ENCODE measurements at places on chromosomes 6 and 20.

DNA sequence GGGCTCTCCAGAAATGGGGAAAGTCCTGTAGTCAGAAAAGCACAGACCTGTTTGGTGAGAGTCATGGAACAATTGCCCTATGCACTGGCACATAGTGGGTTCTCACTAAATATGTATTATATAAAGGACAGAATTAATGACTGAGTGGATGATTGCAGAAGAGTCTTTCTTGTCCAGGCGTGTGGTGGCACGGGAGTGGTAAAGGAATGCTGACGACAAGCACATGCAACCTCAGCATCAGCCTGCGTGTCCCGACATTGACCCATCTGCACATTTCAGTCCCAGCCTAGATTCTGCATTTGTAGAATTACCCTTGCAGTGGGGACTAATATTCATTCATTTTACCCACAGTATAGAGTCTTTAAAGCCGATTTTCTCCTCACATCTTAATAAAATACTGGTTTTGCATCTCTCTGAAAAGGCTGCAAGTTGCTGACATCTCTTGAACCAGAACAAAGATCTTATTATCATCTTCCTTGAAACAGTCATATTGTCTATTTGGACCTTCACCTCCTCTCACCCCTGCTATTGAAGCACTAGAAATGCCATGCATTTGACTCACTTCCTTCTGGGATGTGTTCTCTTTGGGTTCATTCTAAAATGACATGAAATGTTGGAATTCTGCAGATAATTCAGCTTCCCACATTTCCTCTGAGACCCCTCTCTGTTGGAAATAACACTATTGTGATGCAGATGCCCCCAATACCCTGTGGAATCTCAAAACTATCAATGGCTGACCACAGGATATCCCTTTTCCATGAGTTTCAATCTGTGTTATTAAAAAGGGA lies 883.6 kb upstream of the FLRT3 start:
- peak; percentile 8 for DNase-seq

DNA sequence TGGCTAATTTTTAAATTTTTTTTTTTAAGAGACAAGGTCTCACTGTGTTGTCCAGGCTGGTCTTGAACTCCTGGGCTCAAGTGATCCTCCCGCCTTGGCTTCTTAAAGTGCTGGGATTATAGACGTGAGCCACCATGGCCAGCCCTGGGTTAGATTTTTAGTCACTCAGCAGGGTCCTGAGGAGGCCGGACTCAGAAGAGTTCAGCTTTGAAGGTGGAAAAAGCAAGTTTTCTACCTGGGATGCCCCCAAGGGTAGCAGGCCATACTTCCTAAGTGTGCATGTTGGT lies 44.2 kb downstream of the FGD2 start:
- no peak for DNase-seq

GRCh38 chr6:148869585-148869984 lies 122.8 kb downstream of the UST start:
- DNase-seq: no peak

- peak; percentile 78 for DNase-seq
Observed at GRCh38 chr20:62362991-62363919, 3.9 kb downstream of the LAMA5 start.

DNA sequence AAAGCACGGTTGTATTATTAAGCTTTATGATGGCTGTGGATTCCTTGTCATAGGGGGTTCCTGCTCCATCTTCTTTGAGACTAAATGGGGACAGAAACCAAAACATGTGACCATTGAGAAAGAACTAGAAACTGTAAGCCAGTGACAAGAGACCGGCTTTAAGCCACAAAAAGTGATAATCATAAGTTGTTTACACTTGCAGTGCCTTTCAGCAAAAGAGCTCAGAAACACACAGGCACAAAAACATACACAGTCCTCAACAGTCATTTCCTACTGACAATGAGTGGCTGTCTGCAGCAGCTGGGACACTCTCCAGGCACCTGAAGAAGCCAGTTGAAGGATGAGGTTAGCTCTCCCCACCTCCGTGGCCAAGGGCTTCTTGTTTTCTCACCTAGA lies 20.0 kb upstream of the UBE2J1 start:
- no peak for DNase-seq

DNA sequence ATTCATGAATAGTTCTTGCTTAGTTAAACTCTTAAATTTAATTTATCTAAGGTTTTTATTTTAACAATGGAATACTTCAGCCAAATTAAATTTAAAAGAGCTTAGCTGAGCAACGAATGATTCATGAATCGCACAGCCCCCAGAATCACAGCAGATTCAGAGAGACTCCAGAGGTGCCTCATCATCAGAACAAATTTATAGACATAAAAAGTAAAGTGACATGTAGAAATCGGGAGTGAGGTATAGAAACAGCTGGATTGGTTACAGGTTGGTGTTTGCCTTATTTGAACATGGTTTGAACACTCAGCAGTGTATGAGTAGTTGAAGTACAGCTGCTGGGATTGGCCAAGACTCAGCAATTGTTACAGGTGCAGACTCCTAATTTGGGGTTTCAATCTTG lies 132.7 kb upstream of the MAP3K4 start:
- no peak for DNase-seq

GRCh38 chr20:38210741-38211140 lies 45.7 kb upstream of the TGM2 start:
- no peak for DNase-seq

- no peak for DNase-seq
Observed at GRCh38 chr6:157881342-157881741, 58.3 kb downstream of the SNX9 start.

GRCh38 chr6:72080260-72080941 lies 194.1 kb downstream of the RIMS1 start:
- DNase-seq: no peak

DNA sequence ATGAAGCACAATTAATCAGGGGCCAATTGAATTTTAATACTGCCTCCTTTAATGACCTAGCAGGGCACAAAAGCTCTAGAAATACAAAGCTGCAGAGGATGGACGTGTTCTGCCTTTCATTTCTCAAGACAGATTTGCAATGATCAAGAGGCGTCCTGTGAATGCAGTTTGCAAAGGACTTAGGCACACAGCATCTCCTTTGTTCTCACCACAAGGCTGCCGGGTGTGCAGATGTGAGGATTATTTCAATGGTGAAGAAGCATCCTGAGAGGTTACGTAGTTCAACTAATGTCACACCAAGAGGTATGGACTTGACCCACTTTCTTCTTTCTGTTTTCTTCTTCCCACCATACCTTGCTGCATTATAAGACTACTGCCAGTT lies 42.9 kb upstream of the SPTLC3 start:
- DNase-seq: no peak

DNA sequence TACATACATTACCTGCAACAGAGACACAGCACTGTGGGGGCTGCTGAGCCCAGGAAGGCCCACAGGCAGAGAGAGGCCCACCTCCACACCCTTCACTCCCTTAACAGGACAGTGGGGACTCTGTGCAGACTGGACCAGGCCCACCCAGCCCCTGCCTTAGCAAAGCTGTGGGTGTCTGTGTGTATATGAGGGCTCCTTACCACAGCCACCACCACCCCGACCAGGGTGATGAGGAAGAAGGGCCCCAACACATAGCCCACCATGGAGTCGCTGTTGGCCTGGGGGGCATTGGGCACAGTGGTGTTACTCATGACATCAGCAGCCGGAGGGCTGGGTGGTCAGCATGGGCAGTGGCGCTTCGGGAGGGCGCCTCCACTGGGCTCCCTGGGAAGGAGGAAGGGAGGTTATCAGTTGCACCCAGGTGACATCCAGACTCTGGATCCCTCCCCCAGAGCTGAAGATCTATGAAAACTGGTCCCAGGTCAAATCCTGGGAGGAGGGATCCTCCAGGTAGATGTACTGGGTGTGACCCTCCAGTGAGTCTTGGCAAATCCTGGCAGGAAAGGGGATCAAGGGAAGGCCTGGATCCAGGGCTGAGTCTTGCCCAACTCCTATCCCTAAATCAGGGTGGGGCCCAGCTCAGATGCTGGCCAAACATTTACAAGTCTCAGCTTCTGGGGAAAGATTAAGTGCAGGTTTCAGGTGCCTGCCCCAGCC lies 1.2 kb downstream of the SMIM29 start:
- peak; percentile 60 for DNase-seq

- no peak for DNase-seq
Observed at GRCh38 chr6:170232186-170233002, 58.5 kb downstream of the DLL1 start.
